ENCODE measurements at places on chromosomes 1 and 21.

DNA sequence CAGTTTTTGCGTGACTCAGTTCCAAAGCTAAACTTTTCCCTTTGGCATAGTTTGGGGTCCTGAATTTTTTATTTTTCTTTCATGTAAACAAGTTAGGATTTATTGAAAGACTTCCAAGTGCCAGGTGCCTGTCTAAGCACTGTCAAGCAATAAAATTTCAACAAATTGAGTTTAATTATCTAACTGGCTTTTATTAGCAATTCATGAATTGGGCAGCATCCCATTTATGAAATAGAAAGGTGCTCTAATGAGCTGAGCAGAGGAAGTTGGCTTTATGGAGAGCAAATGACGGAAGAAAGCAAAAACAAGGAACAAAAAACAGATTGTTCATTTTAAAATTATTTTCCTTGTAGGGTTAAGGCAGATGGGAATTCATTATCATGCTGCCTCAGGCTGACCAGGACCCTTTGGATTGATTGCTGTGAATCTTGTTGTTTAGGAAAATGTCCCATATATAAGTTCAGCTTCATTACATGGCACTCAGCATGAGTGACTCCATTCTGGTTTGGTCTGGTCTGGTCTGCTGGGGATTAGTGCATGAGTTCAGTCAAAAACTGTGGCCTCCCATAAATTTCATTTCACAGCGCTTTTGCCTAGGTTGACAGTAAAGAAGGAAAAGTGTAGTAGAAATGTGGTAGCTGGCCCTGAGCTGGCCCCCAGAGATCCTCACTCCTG is 21.5 kb upstream of the COG2 start:
- DNase-seq: no peak

DNA sequence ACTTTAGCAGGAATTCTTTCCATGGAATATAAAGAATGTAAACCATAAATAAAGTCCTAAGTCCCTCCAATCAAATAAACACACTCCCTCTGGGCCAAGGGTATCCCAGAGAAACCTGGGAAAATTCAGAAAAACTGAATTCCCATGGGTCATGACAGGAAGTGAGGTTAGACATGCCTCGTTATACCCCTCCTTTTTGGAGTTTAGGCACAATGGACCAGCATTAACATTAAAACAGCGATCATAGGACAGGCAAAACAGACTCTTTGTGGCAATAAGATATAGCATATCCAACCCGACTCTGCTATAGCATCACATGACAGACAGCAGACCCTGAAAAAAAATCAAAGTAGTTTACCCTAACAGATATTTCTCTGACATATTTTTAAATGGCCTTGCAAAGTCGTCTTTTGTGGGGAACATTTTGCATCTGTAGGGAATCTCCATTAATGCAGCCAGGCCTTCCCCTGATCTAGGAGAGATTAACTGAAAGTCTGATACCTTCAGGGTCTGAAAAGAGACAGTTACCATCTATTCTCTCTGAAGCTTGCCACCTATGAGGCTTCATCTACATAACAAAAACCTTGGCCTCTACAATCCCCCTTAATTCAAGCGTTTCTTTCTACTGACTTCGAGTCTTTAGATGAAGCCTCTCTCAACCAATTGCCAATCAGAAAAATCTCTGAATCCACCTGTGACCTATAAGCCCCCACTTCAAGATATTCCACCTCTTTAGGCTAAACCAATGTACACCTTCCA is 143.0 kb upstream of the KCNK1 start:
- no peak for DNase-seq

DNA sequence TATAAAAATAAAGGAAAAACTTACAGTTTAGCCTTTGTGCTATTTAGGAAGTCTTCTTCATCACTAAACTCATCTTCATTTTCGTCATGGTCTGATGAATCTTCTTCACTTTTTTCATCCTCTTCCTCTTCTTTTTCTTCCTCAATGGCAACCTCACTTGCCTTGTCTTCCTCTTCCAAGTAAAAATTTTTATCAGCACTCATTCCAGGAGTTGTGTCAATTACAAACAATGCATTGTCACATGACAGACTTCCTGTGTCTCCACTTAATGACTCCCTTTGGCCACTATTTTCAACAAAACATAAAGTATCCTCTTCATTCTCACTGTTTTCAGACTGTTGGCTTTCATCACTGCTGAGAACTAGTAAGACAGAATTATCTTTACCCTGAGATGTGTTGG is 2.8 kb downstream of the DNTTIP2 start:
- DNase-seq: no peak

- DNase-seq: no peak
Observed at GRCh38 chr1:14876747-14877146, 276.8 kb upstream of the TMEM51 start.

DNA sequence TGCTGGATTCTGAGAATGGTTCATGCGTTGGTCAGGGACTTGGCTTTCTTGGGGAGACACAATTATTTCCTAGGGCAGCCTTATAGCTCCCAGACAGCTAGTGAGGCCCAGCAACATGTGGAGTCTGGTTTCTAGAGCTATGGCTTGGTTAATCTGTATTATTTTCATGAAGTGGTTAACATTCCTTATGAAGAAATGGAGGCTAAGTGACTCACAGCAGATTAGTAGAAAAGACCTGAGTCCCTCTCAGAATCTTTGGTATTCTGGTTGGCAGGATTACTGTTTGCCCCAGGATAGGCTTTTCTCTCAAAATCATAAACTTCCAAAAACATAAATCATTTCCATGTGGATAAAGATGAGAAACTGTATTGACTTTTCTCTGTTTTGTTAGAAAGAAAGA is 42.3 kb downstream of the DUSP10 start:
- DNase-seq: no peak

GRCh38 chr1:31010086-31010989 is 55.2 kb downstream of the PUM1 start:
- DNase-seq: no peak

DNA sequence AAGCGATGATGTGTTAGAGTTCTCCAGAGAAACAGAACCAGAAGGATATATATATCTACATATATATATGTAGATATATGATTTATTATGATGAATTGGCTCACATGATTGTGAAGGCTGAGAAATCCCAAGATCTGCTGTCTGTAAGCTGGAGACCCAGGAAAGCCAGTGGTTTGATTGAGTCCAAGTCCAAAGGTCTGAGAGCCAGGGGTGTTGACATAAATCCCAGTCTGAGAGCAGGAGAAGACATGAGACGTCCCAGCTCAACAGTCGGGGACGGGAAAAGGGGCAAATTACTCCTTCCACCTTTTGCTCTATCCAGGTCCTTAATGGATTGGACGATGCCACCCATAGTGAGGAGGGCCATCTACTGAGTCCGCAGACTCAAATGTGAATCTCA is 126.6 kb downstream of the PRDM2 start:
- DNase-seq: no peak

Measured in amygdala (tissue), 56 donors.